ENCODE measurements at places on chromosomes 11 and 22. TPM values are rescaled to one million over a fixed set of nuclear protein-coding genes. Genes with fewer than 3 reads are reported as not detected.
A peak's percentile ranks its signal among the peaks of the same experiment; 100 is the strongest.

DNA sequence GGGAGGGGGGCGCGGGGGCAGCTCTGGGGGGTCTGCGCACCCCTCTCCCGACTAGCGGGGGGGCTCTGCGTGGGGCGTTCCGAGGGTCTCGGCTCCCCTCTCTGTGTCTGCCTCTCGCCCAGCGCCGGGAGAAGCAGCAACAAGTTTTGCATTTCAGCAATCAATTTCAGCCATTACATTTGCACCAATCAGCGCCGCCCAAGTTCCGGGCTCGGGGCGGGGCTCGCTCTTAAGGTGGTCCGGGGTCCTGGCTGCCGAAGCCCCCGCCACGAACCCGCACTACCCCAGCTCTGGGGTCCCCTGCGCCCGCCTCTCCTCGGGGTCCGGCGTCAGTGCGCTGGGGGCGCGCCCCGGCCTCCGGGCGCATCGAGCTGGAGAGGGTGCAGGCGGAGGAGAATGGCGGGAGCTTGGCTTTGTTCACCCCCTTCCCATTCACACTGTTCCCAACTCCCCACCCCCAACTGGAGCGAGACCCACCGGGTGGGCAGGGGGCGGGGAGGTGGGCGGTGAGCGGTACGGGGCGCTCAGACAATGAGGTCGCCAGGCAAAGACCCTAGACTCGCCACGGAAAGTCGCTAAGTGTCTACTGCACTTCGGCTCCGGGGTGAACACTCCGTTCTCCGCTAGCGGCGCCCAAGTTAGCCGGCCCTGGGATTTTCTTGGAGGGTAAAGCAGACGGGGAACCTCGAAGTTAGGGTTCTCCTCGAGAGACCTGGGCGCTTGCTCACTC is at the start of gene MN1:
Gene MN1 (minus strand): TSS at position 141 of the 730 bp plus-strand sequence. CDS start 1,213 bp downstream, outside the sequence.
- H3K27ac ChIP-seq = peak within 1 kb of the TSS; percentile 95
- H3K4me3 ChIP-seq = peak within 1 kb of the TSS; percentile 94
- H3K27me3 ChIP-seq = no peaks in the 10 kb centered on the region
- DNase-seq = peak; percentile 75
- H3K4me1 ChIP-seq = peaks cover 16% of the 10 kb centered on the region

- H3K27ac ChIP-seq = no peak overlapping the region
- no peaks in the 10 kb centered on the region for H3K36me3 ChIP-seq
- DNase-seq = peak; percentile 32
- no peaks in the 10 kb centered on the region for H3K27me3 ChIP-seq
- no peak overlapping the region for H3K4me3 ChIP-seq
These were observed 39.5 kb downstream of the MTMR2 start for GRCh38 chr11:95884376-95884775.

The THRSP gene
- total RNA-seq = not detected

GRCh38 chr11:111565114-111565720 is 24.7 kb downstream of the LAYN start:
- no peaks in the 10 kb centered on the region for H3K36me3 ChIP-seq
- H3K4me1 ChIP-seq = no peaks in the 10 kb centered on the region
- DNase-seq = peak; percentile 88
- peak overlapping the region; percentile 43 for H3K27ac ChIP-seq
- H3K4me3 ChIP-seq = no peak overlapping the region

GRCh38 chr11:83836065-83836464 is 549.9 kb upstream of the CCDC90B start:
- H3K27ac ChIP-seq = no peak overlapping the region
- peaks cover 28% of the 10 kb centered on the region for H3K27me3 ChIP-seq
- no peaks in the 10 kb centered on the region for H3K36me3 ChIP-seq
- H3K4me3 ChIP-seq = no peak overlapping the region
- no peak for DNase-seq
- H3K4me1 ChIP-seq = no peaks in the 10 kb centered on the region

- no peaks in the 10 kb centered on the region for H3K36me3 ChIP-seq
- H3K4me1 ChIP-seq = no peaks in the 10 kb centered on the region
- H3K4me3 ChIP-seq = peak within 1 kb of the TSS; percentile 21
- H3K27ac ChIP-seq = no peak within 1 kb of the TSS
These were observed at the start of gene SYT9 for GRCh38 chr11:7251836-7252682. TSS of gene SYT9 (plus strand) at chr11:7251904. CDS start at chr11:7252187, 283 bp downstream.

DNA sequence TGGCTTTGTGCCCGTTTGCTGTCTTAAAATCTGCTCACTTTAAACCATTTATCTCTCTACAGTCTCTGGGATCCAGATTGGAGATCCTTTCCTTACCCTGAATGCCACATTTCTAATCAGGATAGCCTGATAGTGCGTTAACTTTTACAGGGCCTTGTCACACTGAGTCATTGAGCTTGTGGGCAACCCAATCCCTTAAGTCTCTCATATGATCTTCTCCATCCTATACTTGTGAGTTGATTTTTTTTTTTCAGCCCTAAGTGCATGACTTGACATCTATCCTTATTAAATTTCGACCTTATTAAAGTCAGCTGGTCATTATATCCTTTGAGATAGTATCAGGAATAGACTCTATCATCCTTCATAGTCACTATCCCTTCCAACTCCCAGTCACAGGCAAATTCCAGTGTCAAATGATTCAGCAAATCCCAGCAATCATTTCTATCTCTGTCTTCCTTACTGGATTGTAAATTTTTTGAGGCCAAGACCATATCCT is 57.7 kb downstream of the TEAD1 start:
- H3K27ac ChIP-seq = no peak overlapping the region
- no peaks in the 10 kb centered on the region for H3K27me3 ChIP-seq
- no peaks in the 10 kb centered on the region for H3K36me3 ChIP-seq
- no peak for DNase-seq
- H3K4me1 ChIP-seq = peaks cover 12% of the 10 kb centered on the region

The BLID gene
- 0.82 TPM for total RNA-seq

DNA sequence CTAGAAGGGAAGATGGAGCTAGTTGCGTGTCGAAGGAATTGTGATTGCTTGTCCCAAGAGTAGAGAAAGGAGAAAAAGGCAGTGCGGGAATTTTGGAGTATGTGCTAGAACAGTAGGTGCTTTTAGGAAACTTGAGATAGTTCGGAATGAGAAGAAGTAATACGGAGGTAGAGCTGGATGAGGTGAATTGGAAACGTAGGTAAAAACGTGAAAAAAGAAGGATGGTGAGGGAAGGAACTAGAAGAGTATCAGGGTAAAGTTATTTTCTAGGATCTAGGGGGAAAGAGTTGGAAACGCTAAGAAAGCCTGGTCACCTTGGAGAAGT is 1.4 kb downstream of the CEP57 start:
- H3K4me3 ChIP-seq = peak overlapping the region; percentile 91
- no peak overlapping the region for H3K27ac ChIP-seq
- peaks cover 58% of the 10 kb centered on the region for H3K4me1 ChIP-seq

The MUC6 gene
- total RNA-seq = not detected

- no peak overlapping the region for H3K4me3 ChIP-seq
- H3K36me3 ChIP-seq = no peaks in the 10 kb centered on the region
- no peaks in the 10 kb centered on the region for H3K4me1 ChIP-seq
- H3K27me3 ChIP-seq = no peaks in the 10 kb centered on the region
- no peak overlapping the region for H3K27ac ChIP-seq
These were observed 19.6 kb upstream of the OR6X1 start for GRCh38 chr11:123773959-123774358.

DNA sequence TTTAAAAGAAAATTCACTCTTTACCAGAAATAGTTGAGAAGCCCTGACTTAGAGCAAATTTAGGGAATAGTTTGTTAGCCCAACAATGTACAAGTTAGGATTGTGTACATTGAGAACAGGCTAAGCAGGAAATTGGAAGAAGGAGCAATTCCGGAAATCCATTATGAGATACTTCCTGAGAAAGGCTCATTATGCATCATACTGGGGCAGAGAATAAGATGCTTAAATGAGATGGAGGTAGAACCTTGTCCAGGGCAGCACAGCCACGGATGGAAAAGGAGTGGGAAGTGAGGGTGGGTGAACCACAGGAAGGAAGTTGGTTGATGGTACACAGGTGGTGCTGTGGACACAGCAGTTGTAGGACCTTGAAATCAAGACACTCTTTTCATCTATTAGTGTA is 180.2 kb downstream of the PGR start:
- peak overlapping the region; percentile 94 for H3K27ac ChIP-seq
- peak; percentile 98 for DNase-seq
- peak overlapping the region; percentile 12 for H3K4me3 ChIP-seq
- no peaks in the 10 kb centered on the region for H3K27me3 ChIP-seq
- no peaks in the 10 kb centered on the region for H3K36me3 ChIP-seq
- H3K4me1 ChIP-seq = peaks cover 46% of the 10 kb centered on the region

DNA sequence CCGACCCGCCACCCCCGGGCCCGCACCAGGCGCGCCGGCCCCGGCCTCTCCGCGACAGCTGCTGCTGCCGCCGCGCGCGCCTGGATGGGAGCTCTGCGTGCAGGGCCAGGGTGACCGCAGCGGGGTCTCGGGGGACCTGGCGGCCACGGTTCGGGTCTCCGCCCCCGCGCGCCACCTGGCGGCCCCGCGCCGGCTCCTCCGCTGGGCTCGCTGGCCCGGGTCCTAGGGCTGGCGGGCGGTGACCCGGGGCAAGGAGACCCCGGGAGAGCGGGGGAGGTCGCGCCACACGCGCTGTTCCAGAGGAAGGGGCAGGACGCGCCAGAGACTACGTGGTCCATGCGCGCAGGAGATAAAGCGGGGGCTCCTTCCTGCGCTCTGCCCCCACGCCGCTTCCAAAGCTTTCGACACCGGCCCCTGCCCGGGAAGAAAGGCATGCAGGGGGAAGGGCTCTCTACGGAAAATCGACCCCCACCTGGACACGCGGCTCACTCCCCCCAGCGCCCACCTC is 562 bp downstream of the SHANK2 start:
- H3K36me3 ChIP-seq = no peaks in the 10 kb centered on the region
- no peak overlapping the region for H3K27ac ChIP-seq
- H3K4me3 ChIP-seq = peak overlapping the region; percentile 36
- H3K27me3 ChIP-seq = peaks cover 67% of the 10 kb centered on the region

The SERPING1 gene
- 7.0 TPM for total RNA-seq

The C11orf16 gene
- not detected for total RNA-seq

- H3K27me3 ChIP-seq = no peaks in the 10 kb centered on the region
- H3K4me3 ChIP-seq = no peak overlapping the region
- H3K4me1 ChIP-seq = peaks cover 7% of the 10 kb centered on the region
- no peak overlapping the region for H3K27ac ChIP-seq
These were observed 5.1 kb downstream of the LRRC51 start for GRCh38 chr11:72085621-72086351.

The P4HA3 gene
- 0.52 TPM for total RNA-seq

- no peak overlapping the region for H3K27ac ChIP-seq
- DNase-seq = no peak
- H3K4me3 ChIP-seq = no peak overlapping the region
- H3K27me3 ChIP-seq = no peaks in the 10 kb centered on the region
- H3K36me3 ChIP-seq = no peaks in the 10 kb centered on the region
These were observed 7.8 kb upstream of the POLR3H start for GRCh38 chr22:41551877-41552582.

GRCh38 chr22:45212992-45213751 is 27.5 kb downstream of the KIAA0930 start:
- no peak overlapping the region for H3K27ac ChIP-seq
- no peaks in the 10 kb centered on the region for H3K27me3 ChIP-seq
- no peak for DNase-seq
- peak overlapping the region; percentile 33 for H3K4me3 ChIP-seq

GRCh38 chr11:74021998-74022397 is 13.1 kb upstream of the UCP3 start:
- H3K27ac ChIP-seq = no peak overlapping the region
- no peak overlapping the region for H3K4me3 ChIP-seq
- no peaks in the 10 kb centered on the region for H3K4me1 ChIP-seq
- no peak for DNase-seq
- H3K27me3 ChIP-seq = no peaks in the 10 kb centered on the region

The ADORA2A gene
- 10.9 TPM for total RNA-seq

- H3K4me1 ChIP-seq = peaks cover 15% of the 10 kb centered on the region
- no peak for DNase-seq
These were observed 52.7 kb downstream of the PHF21B start for GRCh38 chr22:44956840-44957767.

The INS gene
- not detected for total RNA-seq

The RBFOX2 gene
- total RNA-seq = 142 TPM

The ALX4 gene
- 135 TPM for total RNA-seq

- peak overlapping the region; percentile 66 for H3K4me3 ChIP-seq
- H3K4me1 ChIP-seq = peaks cover 68% of the 10 kb centered on the region
- peak overlapping the region; percentile 32 for H3K27ac ChIP-seq
- H3K27me3 ChIP-seq = no peaks in the 10 kb centered on the region
These were observed 3.6 kb downstream of the AHNAK start for GRCh38 chr11:62542750-62543567.

- no peak for DNase-seq
- H3K4me1 ChIP-seq = peaks cover 7% of the 10 kb centered on the region
- no peaks in the 10 kb centered on the region for H3K27me3 ChIP-seq
These were observed 4.1 kb upstream of the SAC3D1 start for GRCh38 chr11:65036931-65037330.

- H3K27me3 ChIP-seq = no peaks in the 10 kb centered on the region
- H3K27ac ChIP-seq = no peak overlapping the region
These were observed 29.8 kb downstream of the NECTIN1 start for GRCh38 chr11:119699227-119699626.

The MYOD1 gene
- total RNA-seq = not detected

The PAAF1 gene
- total RNA-seq = 20.3 TPM

GRCh38 chr11:8566613-8567210 is 27.3 kb downstream of the STK33 start:
- peaks cover 66% of the 10 kb centered on the region for H3K27me3 ChIP-seq
- DNase-seq = peak; percentile 61
- H3K4me1 ChIP-seq = no peaks in the 10 kb centered on the region
- H3K27ac ChIP-seq = no peak overlapping the region
- no peaks in the 10 kb centered on the region for H3K36me3 ChIP-seq
- no peak overlapping the region for H3K4me3 ChIP-seq

The MS4A4A gene
- not detected for total RNA-seq

The CNGA4 gene
- total RNA-seq = not detected

- no peaks in the 10 kb centered on the region for H3K4me1 ChIP-seq
- H3K27me3 ChIP-seq = no peaks in the 10 kb centered on the region
- no peak for DNase-seq
These were observed 134.3 kb downstream of the BRD1 start for GRCh38 chr22:49693416-49693815.

DNA sequence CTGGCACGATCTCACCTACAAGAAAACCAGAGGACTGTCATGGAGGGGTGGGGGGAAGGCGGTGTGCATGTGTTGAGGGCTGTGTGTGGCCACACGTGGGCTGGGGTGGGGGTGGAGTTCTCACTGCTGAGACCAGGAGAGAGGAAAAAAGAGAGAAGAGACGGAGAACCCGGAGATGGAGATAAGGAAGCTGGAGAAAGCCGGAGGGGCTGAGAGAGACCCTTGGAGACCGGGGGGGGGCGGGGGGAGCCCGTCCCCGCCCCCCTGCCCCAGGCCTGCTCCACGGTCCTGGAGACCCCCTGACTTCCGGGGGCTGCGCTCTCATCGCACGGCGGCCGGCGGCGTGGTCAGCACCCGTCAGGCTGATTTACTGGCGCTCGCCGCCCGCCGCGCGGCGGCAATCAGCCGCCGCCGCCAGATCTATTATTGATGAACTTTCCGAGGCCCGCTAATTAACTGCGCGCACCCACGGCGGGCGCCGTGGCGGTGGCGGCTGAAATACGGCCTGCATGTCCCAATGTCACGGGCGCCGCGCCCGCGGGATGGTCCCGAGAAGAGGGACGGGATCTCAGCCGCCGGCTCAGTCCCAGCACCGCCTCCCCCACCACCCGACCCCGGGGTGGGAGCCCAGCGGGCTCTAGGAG is 187.4 kb downstream of the MN1 start:
- H3K4me1 ChIP-seq = peaks cover 17% of the 10 kb centered on the region
- no peak overlapping the region for H3K27ac ChIP-seq
- H3K4me3 ChIP-seq = no peak overlapping the region
- H3K27me3 ChIP-seq = no peaks in the 10 kb centered on the region
- no peaks in the 10 kb centered on the region for H3K36me3 ChIP-seq

GRCh38 chr11:126426820-126427749 is 71.6 kb downstream of the ST3GAL4 start:
- H3K36me3 ChIP-seq = no peaks in the 10 kb centered on the region
- no peak overlapping the region for H3K4me3 ChIP-seq
- no peaks in the 10 kb centered on the region for H3K27me3 ChIP-seq
- no peak overlapping the region for H3K27ac ChIP-seq
- DNase-seq = no peak
